ENCODE measurements at places on chromosomes 2 and 18.

DNA sequence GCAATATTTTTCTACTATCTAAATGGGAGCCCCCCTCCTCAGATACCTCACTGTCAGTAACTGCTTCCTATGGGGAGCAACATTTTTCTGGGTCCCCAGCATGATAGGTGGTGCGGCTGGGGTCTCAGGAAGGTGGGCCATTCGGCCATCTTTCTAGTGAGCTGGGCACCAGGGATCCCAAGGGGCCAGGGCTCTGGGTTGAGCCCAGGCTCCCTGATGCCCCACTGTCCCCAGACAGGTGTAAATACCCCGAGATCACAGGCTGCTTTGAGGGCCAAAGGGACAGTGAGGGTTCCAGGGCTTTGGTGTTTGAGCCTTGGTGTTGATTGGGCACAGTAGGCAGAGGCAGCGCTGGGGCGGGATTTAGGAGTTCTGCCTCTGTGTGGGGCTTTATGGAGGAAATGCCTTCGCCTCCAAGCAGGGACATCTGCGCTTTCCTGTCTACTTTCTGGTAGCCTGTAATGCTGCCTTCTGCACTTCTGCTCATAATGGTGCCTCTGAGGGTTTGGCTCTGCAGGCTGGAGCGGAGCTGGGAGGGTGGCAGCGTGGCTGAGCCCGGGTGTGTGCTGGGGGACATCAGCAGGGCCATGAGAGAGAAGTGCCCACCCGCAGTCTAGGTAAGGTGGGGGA lies 5.3 kb downstream of the ITM2C start:
- DNase-seq = no peak

DNA sequence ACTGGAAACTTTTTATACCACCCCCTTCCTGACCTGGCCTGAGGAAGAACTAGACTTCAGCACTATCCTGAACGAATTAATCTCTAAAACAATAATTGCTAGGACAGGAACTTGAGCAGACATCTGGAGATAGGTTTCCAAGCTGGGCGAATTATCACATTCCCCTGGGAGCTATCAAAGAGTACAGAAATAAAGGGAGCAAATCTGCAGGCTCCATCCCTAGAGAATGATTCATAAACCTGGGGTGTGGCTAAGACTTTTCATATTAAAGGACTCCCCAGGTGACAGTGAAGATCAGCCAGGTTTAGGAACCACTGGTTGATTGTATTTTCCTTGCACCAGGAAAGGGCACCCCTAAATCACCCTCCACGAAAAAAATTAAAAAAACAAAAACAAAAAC lies 105.6 kb upstream of the NOL4 start:
- DNase-seq = no peak

DNA sequence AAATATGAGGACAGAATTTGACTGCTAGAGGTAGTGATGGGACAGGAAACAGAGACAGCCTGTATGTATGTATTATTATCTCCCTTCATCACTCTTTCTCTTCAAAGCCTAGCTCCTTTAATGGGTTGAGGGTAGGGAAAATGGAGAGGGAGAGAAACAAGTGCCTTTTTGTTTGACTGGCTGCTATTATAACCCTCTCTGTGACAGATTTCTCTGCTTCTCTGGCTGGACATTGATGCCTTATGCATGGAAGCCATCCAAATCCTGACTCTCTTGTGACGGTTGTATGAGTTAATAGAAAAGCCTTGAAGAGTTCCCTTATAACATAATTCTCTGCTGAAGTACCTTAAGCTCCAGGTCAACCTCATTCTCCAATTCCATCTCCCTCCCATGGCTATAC lies 118.5 kb upstream of the COL5A2 start:
- DNase-seq = no peak

DNA sequence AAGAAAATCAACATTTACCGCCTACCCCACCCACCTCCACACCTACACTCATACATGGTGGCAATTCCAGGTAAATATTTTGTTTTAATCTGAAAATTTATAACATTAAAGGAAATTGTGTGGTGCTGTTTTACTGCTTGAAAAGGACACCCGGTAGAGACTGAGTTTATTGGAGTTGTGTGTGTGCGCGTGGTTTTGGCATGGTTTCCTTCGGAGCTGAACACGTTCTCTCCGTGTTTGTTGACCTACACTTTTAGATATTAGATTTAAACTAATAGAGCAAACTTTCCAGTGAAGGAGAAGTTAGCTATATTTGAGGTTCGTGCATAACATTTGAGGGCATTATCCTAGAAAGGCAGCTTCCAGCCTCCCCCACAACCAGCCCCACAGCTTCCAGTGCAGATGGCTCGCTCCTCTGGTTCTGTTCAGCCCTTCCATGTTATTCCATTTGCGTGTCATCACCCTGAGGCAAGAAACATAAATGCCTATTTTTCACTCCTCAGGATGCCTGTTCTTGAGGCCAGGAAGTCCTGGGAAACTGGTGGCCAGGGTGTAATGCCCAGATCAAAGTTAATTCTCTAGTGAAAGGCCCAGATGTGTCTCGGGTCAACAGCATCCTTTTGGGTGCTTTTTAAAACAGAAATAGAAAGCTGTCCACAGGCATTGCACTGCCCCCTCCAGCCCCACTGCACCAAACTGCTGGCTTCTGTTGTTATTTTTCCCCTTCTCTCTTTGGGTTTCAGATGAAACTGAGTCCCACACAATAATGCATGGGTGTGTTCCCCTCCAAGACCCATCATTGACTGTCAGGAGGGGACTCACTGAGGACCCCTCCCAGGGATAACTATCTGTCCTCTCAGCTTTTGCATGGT lies 190.2 kb downstream of the SETBP1 start:
- DNase-seq = no peak

DNA sequence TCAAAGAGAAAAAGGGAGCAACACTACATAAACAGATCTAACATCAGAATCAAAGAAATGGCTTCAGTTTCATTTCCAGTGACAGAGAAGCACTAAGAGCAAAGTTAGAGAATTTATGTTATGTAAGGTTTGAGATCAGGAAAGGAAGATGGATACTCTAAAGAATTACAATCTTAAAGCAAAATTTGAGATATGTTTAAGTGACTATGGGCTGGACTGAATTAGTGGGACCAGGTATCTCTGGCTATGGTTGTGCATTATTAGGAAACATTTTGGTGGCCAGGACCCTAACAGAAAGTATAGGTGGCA lies 208.2 kb downstream of the CCDC178 start:
- no peak for DNase-seq

DNA sequence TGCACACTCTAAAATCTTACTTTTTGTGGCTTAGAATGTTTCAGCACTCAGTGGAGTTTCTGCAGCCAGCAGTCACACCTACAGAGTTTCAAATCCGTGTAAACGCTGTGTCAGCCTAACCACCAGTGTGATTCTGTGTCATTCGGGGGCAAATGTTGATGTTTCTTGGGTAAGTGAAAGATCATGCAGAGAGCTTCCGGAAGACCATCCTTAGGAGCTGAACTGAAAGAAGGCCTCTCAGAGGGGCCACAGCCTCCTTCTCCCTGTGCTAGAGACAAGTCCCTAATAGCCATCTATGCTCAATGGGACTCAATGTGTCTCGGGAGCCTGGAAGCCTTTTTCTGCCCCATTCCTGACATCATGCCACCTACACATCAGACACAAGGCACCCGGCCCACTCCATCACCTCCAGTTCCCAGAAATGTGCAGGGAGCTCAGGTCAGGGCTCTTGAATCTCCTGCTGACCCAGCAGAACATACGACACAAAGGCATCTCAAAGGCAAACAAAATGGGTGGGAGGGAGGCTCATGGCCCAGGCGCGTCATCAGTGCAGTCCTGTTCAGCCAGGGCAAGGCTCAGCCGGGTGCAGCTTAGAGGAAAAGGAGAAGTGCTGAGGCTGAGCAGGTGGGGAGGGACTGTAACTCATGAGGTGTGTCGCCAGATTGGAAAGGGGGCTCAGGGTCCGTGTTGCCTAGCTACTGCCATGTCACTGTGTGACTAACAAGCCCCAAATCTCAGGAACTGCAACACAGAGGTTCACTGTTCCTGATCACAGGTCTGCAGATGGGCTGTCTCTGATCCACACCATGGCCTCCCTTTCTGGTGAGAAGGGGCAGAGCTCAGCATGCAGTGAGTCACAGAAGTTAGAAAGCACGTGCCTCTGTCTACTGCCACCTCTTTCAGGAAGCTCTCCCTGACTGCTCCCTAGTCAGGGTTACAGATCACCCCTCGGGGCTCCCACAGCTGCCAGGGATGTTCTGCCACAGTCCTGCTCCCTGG lies 82.0 kb downstream of the SMAD7 start:
- no peak for DNase-seq

DNA sequence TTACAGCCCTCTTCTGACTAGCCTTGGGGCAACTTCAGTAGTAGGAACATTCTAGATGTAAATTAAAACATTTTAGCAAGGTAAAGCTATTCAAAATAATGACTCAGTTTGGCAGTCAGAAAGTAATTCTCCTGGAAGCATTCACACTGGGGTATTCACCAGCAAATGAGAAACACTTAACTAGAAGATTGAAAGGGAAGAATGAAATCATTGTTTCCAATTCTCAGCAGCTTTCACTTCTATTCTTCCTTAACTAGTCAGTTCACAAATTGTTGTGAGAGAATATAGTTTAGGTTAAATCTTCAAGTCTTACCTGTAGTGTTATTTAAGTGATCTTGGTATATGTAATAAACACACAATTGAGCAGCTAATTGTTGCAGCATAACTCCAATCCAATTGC lies 1135.6 kb upstream of the FAM98A start:
- no peak for DNase-seq

- DNase-seq = no peak
Measured at GRCh38 chr18:72871091-72871490, 3.3 kb upstream of the NETO1 start.

DNA sequence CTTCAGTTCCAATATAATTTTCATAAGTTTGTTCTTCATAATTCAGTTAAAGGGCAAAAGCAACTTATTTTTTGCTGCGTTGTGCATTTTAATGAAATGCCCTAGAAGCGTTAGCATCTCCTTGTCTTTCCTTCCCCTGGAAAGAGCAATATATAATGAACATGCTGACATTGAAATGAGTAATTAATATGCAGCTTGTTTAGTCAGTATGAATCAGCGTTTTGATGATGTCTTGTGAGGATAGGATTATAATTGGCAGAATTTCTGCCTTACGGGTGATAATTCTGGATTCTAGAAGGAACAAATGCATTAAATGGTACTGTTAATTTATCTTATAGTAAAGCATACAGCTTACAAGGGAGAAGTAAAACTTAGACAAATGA lies 152.3 kb upstream of the MMADHC start:
- no peak for DNase-seq

DNA sequence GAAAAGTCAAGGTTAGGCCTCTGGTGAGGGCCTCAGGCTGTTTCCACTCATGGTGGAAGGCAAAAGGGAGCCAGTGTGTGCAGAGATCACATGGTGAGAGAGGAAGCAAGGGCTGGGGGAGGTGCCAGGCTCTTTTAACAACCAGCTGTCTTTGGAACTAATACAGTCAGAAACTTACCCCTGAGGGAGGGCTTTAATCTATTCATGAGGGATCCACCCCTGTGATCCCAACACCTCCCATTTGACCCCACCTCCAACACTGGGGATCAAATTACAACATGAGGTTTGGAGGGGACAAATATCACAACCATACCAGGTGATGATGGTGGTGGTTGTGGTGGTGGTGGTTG lies 10.9 kb downstream of the POLI start:
- no peak for DNase-seq

DNA sequence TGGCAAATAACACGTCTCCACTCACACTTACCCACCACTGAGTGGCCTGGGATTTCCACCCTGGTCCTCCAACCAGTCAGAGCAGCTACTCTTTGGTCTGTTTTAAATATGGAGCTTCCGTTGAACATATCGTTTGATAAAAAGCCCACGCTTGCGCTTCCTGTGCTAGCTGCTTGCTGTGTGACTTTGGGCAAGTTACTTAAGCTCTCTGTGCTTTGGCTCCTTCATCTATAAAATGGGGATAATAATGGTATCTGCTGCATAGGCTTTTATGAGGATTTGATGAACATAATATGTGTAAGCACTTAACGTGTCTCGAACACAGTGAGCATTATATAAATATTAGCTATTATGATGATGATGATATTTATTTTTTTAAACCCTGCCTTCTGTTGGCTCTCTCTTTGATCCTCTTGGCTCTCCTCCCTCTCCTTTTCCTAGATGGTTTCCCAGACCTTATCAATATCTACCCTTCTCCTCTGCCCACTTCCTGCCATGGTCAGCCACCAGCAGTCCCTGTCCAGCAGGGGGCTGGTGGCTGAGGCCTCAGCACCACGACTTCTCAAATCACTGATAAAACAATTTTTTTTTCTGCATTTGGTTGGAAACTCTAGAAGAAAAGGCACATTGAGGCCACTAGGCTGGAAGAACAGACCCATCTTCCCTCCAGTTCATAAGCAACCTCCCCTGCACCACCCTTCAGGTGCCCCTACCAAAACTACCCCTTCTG lies 191.9 kb downstream of the LOXHD1 start:
- no peak for DNase-seq

GRCh38 chr18:67778016-67778415 lies 261.5 kb upstream of the DSEL start:
- DNase-seq = no peak

DNA sequence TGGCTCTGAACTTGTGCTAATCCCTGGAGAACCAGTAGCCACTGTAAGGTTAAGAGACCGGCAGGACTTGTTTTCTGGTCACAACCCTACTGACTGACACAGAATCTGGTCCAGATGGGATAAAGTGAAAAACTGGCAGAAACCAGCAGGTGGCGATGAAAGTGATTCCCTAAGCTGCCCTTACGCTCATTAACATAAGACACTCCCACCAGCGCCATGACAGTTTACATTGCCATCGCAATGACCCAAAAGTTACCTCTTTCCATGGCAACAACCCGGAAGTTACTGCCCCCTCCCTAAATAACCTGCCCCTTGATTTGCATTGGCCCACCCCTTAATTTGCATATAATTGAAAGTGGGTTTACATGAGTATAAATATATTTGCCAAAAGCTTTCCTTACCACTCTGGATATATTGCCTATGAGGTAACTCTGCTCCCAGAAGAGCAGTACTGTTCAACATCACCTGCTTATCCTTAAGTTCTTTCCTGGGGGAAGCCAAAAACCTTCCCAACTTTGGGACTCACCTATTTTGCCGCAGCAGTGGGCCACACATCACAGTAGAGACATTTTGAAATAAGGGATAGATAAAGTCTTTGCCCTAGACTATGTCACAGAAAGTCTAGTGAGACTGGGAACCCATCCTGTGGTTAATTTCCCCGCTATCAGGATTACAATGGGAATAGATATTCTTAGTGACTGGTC lies 35.8 kb upstream of the AFF3 start:
- DNase-seq = no peak

GRCh38 chr18:40911582-40912254 lies 1043.3 kb upstream of the PIK3C3 start:
- no peak for DNase-seq

All from left kidney (tissue), 8 donors.